ENCODE measurements at places on chromosomes 2 and 18.

DNA sequence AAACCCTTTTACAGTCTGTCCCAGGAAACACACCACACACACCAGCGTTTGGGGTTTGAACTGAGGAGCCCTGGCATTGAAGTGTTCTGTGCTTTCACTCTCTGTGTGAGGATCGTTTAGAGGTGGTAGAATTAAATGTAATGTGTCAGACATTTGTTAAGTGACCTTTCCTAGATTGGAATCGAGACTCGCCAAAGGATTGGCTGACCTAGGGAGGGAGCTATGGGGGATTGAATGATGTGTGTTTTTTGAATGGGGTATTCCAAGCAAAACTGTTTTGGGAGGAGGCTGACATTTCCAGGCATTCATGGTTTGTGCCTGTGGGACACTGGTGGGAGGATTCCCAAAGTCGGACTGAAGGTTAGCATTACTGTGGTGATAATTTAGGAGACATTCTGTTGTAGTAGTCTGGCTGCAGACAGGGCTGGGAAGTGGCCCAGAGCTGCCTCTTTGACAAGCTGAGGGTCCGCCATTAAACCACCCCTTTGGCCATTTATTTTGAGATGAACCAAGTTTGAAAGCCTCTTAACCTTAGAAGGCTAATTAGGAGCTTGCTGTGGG, 1.7 kb downstream of the MYO1B start:
- DNase-seq = no peak

DNA sequence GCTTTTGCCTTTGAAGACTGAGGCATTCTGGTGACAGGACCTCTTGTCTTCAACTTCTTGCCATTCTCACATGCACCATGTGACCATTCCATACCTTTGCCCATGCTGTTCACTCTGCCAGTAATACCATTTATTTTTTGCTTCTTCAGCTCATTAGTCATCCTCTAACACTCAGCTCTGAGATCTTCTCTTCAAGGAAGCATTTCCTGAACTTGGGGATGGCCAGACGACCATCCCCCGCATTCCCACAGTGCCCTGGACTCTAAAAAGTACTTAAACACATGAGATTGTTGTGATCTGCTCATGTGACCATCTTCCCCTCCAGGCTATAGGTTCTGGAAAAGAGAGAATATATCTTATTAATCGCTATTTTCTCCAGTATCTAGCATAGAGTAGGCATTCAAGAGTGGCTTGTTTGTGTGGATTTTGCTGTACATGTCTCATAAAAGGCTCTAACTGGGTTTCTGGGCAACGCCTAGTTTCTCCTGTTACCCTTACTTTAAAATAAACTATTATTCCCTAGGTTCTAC, 33.9 kb downstream of the PAX3 start:
- DNase-seq = no peak

- DNase-seq = no peak
Measured at GRCh38 chr2:107589079-107589491, 237.6 kb upstream of the RGPD4 start.

DNA sequence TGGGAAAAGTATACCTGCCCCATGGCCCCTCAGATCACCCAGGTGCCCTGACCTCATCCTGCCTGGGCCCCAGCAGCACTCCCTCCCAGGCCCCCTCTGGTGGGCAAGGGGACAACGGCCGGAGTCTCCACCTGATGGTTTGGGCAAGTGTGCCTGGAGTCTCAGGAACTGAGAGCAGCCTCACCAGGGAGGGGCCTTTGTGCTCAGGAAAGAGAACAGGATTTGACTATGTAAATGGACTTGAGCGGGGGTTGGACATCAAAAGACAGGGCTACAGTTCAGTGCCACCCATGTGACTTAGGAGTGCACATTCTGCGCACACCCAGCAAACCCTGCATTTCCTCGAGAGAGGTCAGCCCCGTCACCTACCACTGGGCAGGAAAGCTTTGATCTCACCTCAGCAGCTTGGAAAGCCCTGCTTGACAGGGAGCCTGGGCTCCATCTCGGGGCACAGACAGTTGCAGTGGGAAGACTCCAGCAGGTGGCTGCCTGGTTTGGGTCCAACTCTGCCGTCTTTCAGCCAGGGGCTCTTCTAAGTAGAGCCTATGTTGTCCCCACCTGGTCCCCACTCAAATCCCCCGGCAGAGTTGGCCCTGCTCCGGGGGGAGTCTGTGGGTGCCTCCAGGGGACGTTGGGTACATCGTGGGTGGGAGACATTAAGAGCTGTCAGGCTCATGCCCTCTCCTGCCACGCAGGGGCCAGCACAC, 3.3 kb downstream of the INPP5D start:
- DNase-seq = no peak

GRCh38 chr18:61464551-61465142, 131.4 kb downstream of the CDH20 start:
- no peak for DNase-seq

GRCh38 chr2:42971947-42972736, 179.8 kb upstream of the HAAO start:
- DNase-seq = no peak

DNA sequence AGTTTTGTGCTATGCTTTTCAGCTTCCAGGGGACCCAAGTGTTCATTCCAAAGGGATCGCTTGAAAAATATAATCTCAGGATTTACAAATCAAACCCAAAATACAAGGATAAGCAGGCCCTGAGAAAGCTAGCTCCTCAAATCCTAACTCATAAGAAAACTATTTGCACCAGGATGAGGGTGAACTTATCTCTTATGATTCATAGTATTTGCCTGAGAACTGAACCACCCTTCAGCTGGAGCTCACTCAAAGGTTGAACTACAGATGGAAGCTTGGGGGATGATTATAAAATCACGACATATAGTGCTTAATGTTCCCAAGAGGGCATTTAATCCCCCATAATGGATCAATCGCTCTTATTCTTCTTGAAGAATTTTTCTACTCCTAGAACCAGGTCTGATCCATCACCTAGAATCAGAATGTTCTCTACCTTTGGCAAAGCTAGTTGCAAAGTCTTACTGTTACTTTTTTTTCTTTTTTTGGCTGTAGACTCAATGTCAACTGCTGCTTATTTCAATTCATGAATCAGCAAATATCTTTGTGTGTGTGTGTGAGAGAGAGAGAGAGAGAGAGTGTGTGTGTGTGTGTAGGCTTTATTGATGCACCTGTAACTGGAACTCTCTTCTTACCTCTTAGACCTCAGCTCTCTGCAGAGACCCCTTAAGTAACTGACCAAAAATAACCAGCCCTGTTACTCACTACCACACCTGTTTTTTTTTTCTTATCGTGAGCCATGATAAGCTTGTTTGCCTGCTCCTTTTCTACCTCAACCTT, 44.8 kb downstream of the ARL4C start:
- DNase-seq = no peak

GRCh38 chr18:52657043-52657805, 317.2 kb downstream of the DCC start:
- DNase-seq = no peak

- no peak for DNase-seq
Measured at GRCh38 chr2:177281400-177282180, 17.1 kb upstream of the NFE2L2 start.

- DNase-seq = no peak
Measured at GRCh38 chr18:37640504-37640903, 74.9 kb upstream of the CELF4 start.

DNA sequence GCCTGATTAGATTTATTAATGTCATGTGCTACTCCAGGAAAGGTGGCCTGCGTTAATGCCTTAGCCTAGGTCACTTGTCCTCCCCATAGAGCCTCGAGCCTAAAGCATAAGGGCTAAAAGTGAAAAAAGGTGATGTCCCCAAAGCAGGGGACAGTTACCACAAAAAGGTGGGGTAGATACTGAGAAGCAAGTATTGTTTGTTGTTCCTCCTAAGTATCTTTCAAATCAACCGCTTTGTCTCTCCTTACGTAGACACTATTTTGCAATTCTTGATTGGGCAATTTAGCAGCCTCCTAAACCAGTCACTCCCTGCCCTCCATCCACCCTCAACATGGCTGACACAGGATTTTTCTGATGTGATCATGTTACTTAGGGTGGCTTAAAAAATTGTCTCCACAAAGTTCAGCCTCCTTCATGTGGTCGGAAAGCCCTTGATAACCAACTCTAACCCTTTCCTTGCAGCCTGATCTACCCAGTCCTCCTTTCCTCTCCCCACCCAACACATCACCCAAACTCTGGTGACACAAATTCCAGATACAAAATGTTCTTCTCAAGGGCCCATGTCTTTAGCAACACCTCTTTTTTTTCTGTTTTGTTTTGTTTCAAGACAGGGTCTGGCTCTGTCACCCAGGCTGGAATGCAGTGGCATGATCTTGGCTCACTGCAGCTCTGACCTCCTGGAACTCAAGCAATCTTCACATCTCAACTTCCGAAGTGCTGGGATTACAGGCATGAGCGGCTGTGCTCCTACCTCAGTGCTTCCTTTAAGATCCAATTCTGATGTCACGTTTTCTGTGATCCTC, 6.9 kb downstream of the INHA start:
- no peak for DNase-seq

GRCh38 chr2:204329016-204329415, 216.3 kb upstream of the PARD3B start:
- no peak for DNase-seq

DNA sequence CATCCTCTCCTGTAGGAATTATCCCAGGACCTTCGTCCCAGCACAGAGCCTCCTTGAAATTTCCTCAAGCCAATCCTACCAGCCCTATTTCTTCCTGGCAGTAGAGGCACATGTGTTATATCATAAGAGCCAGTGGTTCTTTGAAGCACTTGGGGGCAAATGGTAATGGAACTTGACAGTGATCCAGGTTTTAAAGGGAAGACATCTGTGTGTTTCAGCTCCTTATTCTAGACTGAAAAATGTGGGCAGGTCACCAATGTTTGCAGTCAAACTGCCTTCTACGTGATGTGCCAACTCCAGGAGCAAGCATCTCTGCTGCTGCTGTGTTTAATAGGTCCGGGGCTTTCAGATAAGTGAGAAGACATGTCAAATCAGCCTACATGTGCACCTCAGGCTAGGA, 157.1 kb downstream of the GALNT14 start:
- DNase-seq = no peak

- DNase-seq = no peak
Measured at GRCh38 chr18:195651-196050, 37.3 kb downstream of the USP14 start.

DNA sequence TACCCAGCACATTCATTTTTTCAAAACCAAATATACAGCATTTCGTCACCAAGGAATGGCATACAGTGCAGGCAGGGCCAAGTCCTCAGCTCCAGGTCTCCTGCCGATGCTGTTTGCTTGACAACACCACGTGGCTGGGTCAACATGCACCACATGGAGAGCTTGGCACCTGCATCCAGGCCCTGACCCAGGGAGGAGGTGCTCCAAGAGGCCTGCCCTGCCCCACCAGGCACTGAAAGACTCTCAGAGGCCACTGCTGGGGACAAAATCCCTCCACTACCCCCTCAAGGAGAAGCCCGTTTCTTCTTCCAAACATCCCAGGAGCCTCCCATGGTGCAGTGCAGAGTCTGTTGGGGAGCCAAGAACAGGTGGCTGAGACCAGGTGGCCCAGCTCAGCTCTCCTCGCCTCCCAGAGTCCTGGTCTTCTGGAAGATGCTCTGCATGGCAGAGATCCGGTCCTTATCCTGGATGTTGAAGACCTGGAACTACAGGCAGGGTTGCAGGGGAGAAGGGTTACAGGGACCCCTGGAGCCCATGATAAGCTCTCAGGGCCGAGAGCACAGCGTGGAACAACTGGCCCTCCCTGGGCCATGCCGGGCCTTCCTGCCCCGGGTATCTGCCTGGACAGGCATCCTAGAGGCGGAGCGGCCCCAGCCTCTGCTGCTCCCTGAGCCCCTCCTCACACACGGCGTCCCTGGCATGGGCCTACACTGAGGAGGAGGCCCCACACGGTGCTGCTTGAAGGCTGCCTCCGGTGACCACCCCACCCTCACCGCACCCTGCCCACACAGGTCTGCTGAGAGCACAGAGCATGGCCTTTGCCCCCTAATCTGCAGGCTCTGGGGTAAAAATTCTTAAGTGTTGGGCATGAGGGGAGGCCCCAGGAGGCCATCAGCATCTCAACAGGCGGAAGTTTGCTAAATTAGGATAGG, 9.0 kb downstream of the MAB21L4 start:
- no peak for DNase-seq

DNA sequence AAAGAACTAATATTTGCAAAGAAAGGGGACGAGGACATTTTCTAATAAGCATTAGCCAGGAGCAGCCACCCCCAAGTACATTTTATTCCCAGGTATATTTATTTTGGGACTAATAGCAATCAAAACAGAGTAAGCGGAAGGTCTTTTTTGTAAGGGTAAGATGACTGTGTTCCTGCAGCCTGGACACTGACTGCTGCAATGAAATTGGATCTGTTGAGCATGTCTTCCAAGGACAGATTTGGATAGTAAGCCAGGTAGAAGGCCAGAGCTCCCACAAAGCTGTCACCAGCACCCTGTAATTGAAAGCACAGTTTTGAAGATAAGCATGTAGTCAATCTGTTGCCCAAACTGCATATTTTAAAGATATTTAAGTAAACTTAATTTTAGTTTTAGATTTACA, 10.0 kb downstream of the MRPL33 start:
- DNase-seq = no peak

DNA sequence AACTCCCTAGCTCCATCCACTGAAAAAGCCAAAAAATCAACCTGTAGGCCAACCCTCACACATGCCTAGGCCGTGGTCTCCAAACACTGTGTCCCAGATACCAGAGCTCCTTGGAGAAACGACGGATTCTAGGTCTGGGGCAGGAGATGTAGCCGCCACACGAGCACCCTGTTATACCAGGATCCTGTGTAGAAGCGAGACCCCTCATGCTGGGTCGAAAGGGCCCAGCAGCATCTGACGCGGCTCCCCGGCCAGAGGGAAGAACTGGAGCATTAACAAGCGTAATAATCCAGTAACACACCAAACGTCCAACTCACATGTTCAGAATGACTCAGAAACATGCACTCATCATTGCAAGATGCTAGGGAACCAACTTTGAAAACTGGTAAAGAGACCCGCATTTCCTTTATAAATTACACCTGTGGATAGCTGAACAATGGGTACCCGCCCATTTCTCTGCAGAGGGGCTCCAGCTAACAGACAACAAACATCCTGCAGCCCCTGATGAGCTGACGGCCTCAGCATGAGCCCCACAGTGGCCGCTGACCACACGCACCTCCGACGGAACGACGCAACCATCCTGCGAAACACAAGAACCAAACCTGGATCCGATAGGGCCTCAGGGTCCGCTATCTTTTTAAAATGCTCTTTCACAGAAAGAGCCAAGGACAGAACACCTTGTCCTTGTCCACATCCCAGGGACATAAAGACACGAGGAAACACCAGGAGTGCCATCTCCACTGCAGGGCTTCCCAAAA, 14.2 kb downstream of the SLC66A2 start:
- no peak for DNase-seq

DNA sequence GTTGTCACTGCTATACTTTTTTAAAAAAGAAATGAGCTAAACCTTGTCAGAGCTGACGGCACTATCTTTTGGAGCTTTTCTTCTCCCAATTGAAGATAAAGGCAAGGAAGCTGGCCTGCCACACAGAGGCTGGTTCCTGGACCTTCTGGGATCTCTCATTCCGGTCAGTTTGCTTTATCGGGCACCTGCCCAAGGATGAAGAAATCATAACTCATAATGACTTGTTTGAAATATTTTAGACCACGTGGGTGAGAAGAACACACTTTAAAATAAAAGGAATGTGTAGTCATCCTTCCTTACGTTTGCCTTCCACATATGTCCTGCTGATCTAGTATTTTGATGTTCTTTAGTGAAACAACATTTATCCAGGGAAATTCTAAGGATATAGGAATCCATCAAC, 535.7 kb downstream of the DCC start:
- no peak for DNase-seq

- no peak for DNase-seq
Measured at GRCh38 chr2:139864821-139865302, 1084.7 kb upstream of the NXPH2 start.

GRCh38 chr18:28855524-28855923, 678.6 kb upstream of the CDH2 start:
- DNase-seq = no peak

Data from NK-92 treated with Interleukin-12 subunit alpha and Interleukin-12 subunit beta, amount 100 ng/mL, for 24 hours (cell line).